ENCODE measurements at places on chromosomes 7 and 10.

DNA sequence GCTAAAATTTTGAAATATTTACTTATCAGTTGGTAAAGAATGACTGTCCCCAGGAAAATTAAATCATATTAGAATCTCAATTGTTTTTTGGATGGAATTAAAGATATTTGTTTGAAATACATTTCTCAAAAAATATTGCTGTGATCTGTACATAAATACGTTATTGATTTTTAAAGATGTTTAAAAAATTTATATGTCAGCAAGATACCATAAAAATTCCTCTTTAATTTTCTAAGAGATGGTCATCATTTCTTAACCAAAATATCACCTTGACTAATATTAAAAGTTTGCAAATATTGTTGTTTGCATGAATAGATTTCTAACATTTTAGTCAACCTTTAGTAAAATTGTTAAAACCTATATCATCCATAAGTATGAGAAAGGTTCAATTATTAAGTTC lies 147.4 kb upstream of the WNT16 start:
- no peak for DNase-seq

GRCh38 chr7:81752318-81752714 lies 17.5 kb downstream of the HGF start:
- DNase-seq = no peak

GRCh38 chr10:71964098-71964742 lies at the start of gene CHST3:
TSS of gene CHST3 (plus strand) at chr10:71964395. CDS start at chr10:72005843, 41,448 bp downstream.
- no peak for DNase-seq

- DNase-seq = no peak
Measured at GRCh38 chr7:11343136-11343535, 369.5 kb downstream of the PHF14 start.

DNA sequence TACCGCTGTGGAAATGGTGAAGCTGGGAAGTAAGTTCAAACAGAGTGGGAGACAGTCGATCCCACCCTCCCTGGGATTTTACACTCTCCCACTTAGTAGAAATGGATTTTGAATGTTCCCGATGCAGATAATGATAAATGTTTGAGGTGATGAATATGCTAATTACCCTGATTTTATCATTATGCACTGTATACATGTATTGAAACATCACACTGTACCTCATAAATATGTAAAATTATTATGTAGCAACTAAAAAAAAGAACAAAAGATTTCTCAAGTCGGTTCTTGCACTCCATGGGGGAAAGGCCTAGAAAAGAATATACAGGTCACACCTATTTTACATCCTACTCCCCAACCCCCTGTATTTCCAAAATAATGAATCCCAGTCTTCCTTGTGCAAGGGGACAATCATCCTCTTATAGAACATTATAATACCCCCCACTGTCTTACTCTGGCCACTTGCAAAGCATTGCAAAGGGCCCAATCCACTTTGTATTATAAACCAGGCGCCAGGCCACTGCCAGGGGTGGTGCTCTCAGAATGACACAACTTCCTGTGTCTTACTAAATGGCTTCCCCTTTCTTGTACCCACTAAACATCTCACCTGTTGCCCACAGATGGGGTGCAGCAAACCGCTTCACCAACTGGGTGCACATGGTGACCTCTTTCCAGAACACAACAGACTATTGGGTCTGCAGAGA lies 20.6 kb upstream of the OR2AE1 start:
- DNase-seq = no peak

DNA sequence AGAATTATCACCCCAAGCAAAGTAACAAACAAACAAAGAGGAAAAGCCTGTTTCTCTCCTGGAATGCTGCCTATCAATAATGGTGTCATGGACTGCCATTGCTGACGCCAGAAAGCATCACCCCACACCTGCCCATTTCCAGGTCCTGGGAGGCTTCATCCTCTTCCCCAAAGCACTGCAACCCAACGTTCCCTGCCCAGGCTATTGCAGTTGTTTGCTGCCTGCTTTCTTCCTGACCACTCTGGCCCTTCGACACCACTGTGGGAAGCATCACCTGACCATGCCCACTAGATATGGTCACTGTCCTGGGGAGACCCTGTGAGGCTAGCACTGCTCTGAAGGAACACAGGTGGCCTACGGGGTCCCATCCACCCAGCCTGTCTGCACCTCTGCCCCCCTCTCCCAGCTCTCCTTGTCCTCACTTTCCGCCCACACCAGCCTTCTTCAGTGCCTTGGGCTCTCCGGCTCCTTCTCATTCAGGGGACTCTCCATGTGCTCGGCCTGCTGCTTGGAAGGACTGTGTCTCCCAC lies 439.6 kb downstream of the GLRX3 start:
- DNase-seq = no peak

All from effector memory CD4-positive, alpha-beta T cell (primary cell).